ENCODE measurements at places on chromosomes 5 and 9. TPM values are rescaled to one million over a fixed set of nuclear protein-coding genes. Genes with fewer than 3 reads are reported as not detected.

Gene KIAA1958
- 6.8 TPM for total RNA-seq

Gene CEL
- total RNA-seq = 2.8 TPM

Gene C9orf78
- 83.9 TPM for total RNA-seq

Gene HTR1A
- not detected for total RNA-seq

Gene FAM81B
- not detected for total RNA-seq

Gene PCDH12
- total RNA-seq = 0.73 TPM

Gene GALNT12
- 9.7 TPM for total RNA-seq

Gene IFNA13
- not detected for total RNA-seq

Gene DNLZ
- total RNA-seq = 13.1 TPM

Gene ADAMTSL1
- total RNA-seq = not detected

Gene C5orf58
- not detected for total RNA-seq

Gene PHYHD1
- total RNA-seq = 1.2 TPM

Gene CYSRT1
- total RNA-seq = 0.35 TPM

Gene NTRK2
- 1.8 TPM for total RNA-seq

Gene SLC45A2
- not detected for total RNA-seq

Gene CENPH
- total RNA-seq = 40.0 TPM

Gene OBP2B
- total RNA-seq = not detected

Gene CCNI2
- total RNA-seq = 6.2 TPM

Gene PLPP7
- not detected for total RNA-seq

Gene JMY
- 4.8 TPM for total RNA-seq

Gene ZNF618
- 0.27 TPM for total RNA-seq

Gene IL3
- 0.40 TPM for total RNA-seq

Gene CDK5RAP2
- total RNA-seq = 105 TPM

Gene SPINK7
- total RNA-seq = not detected

Gene FST
- not detected for total RNA-seq

Gene CCL27
- total RNA-seq = not detected

Gene CORO2A
- total RNA-seq = 8.2 TPM

Gene NR6A1
- total RNA-seq = 0.10 TPM

Gene GPRIN1
- total RNA-seq = 2.5 TPM

Gene IL7R
- total RNA-seq = 533 TPM

Gene KLF9
- total RNA-seq = 12.8 TPM

Gene COL23A1
- 0.27 TPM for total RNA-seq

Gene ACOT12
- not detected for total RNA-seq

Gene PCDHB3
- total RNA-seq = not detected

Gene CDK9
- total RNA-seq = 99.4 TPM

Gene PCDHB13
- total RNA-seq = not detected

Gene CAVIN4
- 0.12 TPM for total RNA-seq

Gene TNC
- total RNA-seq = 0.12 TPM

Gene C9orf40
- 22.2 TPM for total RNA-seq

Gene TRAF1
- total RNA-seq = 61.9 TPM

Gene PAXX
- 80.2 TPM for total RNA-seq

Gene CLK4
- 34.3 TPM for total RNA-seq

Gene ARSI
- total RNA-seq = not detected

Gene FGF18
- total RNA-seq = 0.12 TPM

Gene C9
- total RNA-seq = not detected

Gene GLRA1
- not detected for total RNA-seq

Gene TMEM171
- not detected for total RNA-seq

Gene BAAT
- 0.07 TPM for total RNA-seq

Gene ADRA1B
- total RNA-seq = not detected

Gene ALDH7A1
- 2.7 TPM for total RNA-seq

Gene ALDOB
- total RNA-seq = not detected

Gene RELL2
- total RNA-seq = 25.1 TPM

Gene PCDHGA4
- total RNA-seq = not detected
